ENCODE measurements at places on chromosomes 7 and 10.

GRCh38 chr10:118937226-118937625 is 92.3 kb upstream of the NANOS1 start:
- no peak for DNase-seq

DNA sequence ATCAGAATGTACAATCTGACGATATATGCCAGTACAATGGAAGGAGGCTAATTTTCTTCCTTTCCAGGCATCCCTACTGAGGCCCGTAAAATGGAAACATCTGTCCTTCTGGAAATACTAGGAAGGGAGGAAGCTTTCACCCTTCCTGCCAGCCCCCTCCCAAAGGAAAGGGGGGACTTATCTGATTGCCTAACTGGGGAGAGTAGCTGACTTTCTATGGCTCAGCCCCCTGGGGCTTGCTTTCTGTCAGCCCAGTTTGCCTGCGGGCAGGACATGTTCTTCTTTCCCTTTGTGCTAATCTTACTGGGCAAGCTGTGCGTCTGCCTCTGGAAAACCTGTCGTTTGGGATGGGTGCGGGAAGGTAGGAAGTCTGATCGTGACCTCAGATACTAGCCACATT is 508.9 kb downstream of the SUGCT start:
- no peak for DNase-seq

GRCh38 chr10:114967071-114967470 is 29.1 kb downstream of the TRUB1 start:
- DNase-seq: no peak

GRCh38 chr7:26375726-26376174 is 84.1 kb downstream of the SNX10 start:
- DNase-seq: peak; percentile 52

- DNase-seq: no peak
These were observed 24.3 kb downstream of the RGS10 start for GRCh38 chr10:119518176-119518575.

DNA sequence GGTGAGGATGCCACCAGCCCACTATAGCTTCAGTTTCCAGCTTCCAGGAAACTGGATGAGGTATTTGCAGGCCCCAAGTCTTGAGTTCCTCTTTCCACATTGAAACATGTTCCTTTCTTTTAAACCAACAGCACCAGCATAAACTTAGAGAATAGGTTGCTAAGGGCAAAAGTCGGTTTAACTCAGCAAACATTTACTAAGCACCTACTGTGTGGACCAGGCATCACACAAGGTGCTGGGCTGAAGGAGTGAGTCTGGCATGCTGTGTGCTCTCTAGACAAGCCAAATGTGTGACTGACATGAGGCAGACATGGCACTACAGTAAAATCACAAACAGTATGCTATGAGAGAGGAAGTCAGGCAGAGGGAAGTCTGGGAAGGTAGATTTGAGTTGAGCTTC is 11.0 kb upstream of the RASSF4 start:
- DNase-seq: no peak

DNA sequence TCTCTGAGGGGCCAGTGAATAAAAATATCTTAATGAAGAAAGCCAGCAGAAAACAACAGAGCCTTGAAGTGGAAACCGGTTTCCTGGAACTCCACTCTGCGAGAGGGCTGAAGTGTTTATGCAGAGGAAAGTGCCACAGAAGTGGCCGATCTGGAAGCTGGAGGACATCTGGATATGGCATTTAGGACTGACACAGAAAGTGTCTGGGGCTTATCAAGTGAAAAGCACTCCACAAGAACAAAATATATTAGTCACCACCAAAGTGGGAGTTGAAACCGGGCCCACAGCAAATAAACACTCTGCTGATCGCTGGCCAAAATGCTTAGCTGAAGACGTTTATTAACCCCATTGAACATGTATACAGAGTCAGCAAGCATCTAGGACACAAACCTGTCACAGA is 7.8 kb downstream of the NOD1 start:
- no peak for DNase-seq

Data from NCI-H1417 treated with DMSO at 0.1 percent for 48 hours (cell line).